ENCODE measurements at places on chromosomes 1 and 21. TPM values are rescaled to one million over a fixed set of nuclear protein-coding genes. Genes with fewer than 3 reads are reported as not detected.

GRCh38 chr1:169287280-169287679 is 80.3 kb downstream of the NME7 start:
- no peak for DNase-seq

EPHA2 gene
- 331 TPM for total RNA-seq

ELOA gene
- total RNA-seq = 36.8 TPM

DNA sequence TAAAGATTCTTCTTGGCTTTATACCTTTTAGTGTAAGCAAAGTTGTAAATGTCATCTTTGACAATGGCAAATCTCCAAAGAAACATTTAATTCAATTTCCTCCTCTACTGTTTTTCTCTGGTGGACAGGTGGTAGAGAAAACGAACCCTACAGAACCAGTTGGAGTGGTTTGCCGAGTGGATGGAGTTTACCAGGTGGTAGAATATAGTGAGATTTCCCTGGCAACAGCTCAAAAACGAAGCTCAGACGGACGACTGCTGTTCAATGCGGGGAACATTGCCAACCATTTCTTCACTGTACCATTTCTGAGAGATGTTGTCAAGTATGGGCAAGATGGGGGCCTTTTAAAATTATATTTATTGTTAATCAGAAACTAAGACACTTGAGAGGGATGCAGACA is 25.8 kb downstream of the UAP1 start:
- DNase-seq = peak; percentile 78

DNA sequence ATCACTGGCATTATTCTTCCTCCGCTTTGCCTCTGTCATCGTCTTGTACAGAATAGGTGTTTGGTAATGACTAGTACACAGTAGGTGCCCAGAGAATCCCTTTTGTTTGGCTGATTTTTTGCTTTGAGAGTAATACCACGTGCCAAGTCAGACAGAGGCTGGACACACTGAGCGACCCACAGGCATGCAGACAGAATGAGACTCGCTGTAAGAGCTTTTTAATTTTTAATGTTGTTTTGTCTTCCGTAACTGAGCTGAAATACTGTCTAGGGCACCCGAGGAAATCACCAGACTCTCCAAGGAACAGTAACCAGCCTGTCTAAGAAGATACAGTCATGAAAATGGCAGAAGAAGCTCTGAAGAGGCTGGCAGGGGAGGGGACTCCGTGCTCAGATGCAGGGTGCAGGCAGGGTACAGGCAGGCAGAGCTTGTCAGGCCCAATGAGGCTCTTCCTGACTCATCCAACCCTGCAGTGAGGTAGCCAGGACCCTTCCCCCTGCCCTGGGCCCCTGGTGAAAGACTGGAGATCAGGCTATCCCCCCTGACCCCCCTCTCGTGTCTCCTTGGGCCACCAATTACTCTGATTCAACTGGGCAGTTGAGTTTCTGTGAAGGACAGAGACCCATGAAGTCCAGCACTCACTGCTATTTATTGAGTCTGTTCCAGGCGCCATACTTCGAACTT is 60.1 kb upstream of the ECE1 start:
- DNase-seq = no peak

FLAD1 gene
- total RNA-seq = 85.5 TPM

GRCh38 chr1:59919746-59920145 is 6.8 kb downstream of the CYP2J2 start:
- no peak for DNase-seq

SV2A gene
- total RNA-seq = not detected

KLHDC8A gene
- total RNA-seq = not detected

SUSD4 gene
- total RNA-seq = 0.20 TPM

SLAMF6 gene
- not detected for total RNA-seq

MYBPH gene
- total RNA-seq = not detected

DNA sequence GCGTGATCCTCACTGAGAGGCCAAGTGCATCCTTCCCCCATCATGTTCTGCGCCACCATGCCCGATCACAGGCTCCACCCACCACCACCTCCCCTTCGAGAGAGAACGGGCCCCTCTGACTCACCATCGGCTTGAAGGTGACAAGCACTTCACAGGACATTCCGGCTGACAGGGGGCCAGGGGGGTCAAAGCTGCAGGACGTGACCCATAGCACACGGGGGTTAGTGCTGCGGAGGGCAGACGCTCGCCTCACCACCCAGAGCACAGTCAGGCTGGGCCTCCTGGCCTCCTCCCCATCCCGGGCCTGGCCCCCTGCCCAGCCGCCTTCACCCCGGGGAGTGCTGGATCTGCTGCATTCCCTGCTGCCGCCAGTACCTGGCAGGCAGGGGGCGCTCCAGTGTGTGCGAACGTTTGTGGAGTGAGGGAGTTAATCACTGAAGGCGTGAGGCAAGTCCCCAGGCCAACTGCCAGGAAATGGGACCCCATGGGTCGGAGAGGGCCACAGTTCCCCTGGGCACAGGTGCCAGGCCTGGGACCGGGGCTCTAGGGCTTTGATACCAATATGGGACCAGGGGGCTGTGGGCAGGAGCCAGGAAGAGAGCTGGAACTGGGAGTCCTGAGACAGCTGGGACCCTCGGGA is 40.9 kb upstream of the TMEM52 start:
- peak; percentile 85 for DNase-seq

GRCh38 chr1:85707990-85708828 is at the start of gene ZNHIT6:
TSS of gene ZNHIT6 (minus strand) at chr1:85708433. CDS start at chr1:85708284, 149 bp downstream.
- peak; percentile 95 for DNase-seq

GRCh38 chr1:11341901-11342552 is 69.0 kb downstream of the UBIAD1 start:
- no peak for DNase-seq

ANGPTL3 gene
- total RNA-seq = not detected

DNA sequence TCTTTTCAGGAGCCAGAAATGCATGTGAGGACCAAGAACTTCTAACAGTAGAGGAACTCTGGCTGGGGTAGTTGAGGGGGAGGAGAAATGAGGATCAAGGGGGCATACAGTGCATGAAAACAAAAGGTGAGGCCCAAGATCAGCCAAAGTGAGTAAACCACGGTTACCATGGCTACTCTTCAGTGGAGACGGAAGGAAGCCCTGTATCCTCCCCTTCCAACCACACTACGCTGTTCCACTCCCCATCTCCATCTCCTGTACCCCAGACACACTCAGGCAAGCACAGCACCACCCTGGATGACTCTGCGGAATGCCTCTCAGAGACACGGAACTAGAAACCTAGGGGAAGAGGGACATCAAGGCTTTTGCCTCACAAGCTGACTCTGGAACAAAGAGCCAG is 157.6 kb upstream of the CAMK1G start:
- DNase-seq = no peak

GRCh38 chr1:119937198-119937597 is 40.9 kb upstream of the ADAM30 start:
- DNase-seq = no peak

- no peak for DNase-seq
Observed at GRCh38 chr1:160217481-160218051, 12.4 kb downstream of the PEA15 start.

GRCh38 chr1:63713627-63714481 is 60.0 kb upstream of the ROR1 start:
- no peak for DNase-seq

GRCh38 chr1:212166644-212167043 is 118.6 kb upstream of the PPP2R5A start:
- DNase-seq = no peak

DNA sequence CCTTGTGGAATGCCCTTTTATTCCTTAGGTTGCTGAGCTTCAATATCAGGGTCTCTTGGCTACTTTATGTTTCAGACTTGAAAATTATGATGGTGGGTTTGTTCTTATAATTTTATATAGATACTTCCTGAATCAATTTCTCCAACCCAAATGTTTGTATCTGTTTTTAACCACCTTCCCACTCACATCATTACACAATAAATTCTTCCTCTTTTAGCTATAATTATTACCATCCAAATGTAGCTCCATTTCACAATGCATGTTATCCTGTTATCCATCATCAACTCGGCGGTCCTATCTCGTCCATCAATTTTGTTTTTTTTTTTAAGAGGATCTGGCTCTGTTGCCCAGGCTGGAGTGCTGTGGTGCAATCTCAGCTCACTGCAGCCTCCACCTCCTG is 357.6 kb upstream of the ZP4 start:
- no peak for DNase-seq

GRCh38 chr1:89753761-89754160 is 67.1 kb upstream of the LRRC8D start:
- no peak for DNase-seq

DNA sequence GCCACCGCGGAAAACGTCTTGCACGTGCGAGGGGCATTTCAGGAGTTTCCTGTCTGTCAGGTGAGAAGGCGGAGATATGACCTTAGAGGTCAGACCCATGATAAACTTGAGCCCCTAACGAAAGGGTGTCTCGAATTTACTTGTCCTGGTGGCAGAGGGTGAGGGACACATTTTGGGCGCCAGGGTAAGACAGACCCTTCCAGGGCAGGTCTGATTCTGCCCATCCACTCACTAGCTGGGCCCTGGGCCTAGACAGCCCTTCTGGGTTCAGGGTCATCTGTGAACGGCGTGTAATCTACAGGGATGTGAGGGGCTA is 395 bp upstream of the CSRP1 start:
- no peak for DNase-seq

LEMD1 gene
- 3.8 TPM for total RNA-seq

DNA sequence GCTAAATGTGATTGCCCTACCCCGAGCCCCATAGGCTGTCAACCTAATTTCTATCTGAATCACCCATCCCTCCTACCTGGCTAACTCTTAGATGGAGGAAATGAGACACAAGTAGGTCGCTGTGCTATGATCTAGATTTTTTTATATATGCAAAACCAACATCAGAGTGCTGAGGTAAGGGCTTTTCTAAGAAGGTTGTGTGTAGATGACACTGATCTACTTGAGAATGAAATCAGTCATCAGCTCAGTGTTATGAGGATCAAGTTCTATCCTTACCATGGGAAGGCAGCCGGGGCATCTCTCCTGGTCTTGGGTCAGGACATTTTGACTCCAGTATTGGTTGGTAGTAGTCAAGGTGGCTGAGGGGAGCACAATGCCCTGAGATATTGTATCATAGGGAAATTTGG is 23.6 kb downstream of the SLAMF1 start:
- no peak for DNase-seq
